ENCODE measurements at places on chromosomes 7 and 10.

GRCh38 chr10:5659702-5660528 is 6.5 kb downstream of the ASB13 start:
- DNase-seq: peak; percentile 24

DNA sequence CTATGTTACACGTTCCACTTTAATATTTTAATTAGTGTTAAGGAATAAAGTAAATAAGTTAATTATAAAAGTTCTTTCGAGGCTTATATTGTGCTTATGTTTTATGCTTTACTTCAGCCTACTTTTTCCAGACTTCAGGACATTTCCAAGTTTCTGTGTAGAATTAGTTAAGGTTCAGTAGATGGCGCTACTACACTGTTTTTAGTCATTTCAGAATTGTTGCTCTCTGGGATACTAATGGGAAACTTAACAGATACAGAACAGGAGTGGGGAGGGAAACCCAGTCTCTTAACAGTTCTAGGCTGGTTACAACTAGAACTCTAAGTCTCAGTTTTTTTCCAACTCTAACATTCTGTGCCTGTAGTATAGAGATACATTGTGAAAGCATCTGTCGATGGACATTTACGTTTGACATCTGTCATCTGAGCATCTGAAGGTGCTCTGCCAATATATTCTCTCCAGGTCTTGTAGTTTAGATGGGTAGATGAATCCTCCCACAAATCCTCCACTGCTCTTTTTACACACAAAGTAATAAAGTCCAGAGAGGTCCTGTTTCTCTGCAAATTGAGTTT is 56.8 kb upstream of the FAM171A1 start:
- no peak for DNase-seq

DNA sequence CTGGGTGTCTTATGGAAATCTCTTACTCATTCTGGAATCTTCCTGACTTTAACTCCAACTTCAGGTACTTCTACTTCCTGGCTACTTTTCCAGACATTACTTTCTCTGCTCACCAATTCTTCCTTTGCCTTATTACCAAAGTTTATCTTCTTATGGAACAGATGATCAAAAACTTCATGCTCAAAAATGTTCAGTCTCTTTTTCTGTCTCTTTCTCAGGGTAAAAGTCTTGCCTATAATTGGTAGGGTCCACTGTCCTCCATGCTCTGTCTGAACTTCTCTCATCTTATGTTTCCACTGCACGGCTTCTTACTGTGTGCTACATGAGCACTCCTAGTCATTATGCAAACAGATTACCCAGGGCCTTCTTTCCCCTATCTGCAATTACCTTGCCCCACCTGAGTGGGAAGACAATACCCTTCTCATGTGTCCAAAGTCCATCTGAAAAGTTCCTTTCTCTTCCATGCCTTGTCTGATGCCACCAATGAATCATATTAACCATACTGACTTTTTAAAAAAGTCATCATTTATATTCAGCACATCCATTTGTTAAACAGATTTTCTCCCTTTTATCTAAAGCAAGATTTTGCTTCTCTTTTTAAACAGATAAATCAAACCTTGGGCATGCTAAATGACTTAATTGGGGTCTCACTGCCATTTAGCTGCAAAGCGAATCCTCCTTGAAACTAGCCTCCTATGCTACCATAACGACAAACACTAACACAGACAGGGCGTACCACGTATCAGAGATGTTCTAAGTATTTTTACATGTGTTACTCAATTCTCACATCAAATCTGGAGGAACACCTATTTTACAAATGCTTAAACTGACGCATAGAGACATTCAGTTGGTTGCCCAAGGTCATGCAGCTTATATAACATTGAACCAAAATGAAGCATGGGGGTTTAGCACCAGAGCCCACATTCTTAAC is 48.8 kb downstream of the SEMA3C start:
- DNase-seq: no peak

DNA sequence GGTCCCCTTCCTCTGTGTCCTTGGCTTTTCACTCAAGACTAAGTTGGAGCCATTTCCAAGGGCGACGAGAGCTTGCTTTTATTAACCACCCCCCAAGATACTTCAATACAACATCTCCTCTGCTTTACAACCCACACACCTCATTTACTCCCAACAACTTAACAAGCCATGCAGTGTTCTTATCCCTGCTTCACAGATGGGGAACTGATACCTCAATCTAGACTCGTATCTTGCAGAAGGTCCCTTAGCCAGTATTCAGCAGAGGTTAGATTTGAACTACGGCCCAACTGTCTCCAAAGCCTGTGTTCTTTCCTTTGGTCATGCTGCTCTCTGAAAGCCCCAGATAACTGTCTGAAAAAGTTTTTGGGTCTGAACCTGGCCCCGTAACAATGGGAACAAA is 444.8 kb downstream of the GRID1 start:
- no peak for DNase-seq

DNA sequence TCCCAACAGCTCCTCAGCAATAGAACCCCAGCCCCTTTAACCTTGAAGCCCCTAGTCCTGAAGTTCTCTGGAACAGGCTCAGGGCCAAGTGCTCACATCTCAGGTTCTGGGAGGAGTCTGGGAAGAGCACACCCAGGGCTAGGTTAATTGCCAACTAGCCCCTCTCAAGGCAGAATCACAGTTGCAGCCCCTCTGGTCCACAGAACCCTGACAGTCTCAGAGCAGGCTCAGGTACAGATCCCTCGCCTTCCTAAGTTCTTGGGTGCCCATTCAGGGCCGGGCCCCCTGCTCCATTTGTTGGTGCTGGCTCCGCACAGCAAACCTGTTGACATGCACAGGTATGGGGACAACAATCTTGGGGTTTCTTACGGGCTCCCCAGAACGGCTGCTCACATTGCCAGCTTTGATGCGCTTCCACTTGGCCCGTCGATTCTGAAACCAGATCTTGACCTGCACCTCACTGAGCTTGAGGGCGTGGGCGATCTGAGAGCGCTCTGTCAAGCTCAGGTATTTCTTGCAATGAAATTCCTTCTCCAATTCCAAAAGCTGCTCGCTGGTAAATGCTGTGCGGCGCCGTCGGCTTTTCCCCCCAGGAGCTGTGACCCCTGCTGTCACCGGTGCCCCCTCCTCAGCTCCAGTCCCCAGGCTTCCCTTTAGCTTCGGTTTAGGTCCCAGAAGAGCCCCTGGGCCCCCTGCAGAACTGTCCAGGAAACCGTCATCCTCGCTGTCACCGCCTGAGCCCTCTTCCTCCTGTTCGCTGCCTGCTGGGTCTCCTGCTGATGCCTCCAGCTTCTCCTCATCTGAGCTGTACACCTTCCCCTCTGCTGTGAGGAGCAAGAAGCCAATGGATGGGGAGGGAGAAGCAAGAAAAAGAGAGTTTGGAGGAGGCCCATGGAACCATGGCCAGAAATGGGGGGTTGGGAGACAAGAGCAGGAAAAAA is 18.9 kb downstream of the GBX1 start:
- DNase-seq: no peak
